ENCODE measurements at places on chromosomes 6 and 20.

- ATAC-seq: no peak
These were observed 298.3 kb upstream of the SASH1 start for GRCh38 chr6:148044261-148044751.

DNA sequence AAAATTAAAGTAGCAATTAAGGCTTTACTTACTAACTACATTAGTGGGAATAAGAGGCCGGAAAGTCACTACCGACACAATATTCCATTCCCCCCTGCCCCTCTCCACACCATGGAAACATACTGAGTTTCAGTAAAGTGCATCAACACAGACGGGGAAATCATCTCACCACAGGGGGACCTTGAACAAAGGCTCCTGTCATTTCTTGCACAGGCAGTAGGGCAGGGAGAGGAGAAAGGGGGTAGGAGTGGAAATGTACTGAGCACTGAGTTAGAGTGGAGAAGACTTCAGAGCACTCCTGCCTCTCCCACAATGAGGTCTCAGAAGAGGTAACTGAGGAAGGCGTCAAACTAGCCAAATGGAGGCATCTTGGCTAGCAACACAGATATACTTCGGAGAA, 1426.9 kb upstream of the EYS start:
- no peak for ATAC-seq

DNA sequence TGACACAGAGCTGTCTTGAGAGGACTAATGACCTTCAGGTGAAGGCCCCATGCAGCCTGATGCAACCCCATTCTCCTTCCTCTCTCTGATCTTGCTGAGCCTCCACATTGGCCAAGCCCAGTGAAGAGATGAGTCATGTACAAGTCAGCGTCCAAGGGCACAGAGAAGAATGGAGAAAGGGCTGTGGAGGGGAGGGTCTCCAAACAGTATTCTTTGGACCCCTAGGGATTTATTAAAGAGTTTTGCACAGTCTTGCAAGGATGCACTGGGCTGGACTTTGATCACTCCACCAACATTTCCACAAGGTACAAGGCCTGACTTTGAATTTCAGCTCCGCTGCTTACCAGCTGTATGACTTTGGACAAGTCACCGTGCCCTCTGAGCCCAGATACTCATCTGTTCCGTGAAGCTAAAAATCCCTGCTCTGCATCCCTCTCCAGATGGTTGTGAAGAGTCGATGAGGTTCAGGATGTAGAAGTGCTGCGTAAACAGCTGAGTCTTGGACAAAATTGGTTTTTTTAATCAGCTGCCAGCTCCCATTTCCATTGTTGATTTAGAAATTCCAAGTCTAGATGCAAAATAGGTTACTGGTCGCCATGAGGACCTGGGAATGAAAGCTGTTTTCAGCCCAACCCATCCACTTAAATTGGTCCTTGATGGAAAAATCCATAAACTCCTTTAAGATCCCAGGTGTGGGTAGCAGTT, 14.1 kb upstream of the KCNG1 start:
- ATAC-seq: peak; percentile 56

DNA sequence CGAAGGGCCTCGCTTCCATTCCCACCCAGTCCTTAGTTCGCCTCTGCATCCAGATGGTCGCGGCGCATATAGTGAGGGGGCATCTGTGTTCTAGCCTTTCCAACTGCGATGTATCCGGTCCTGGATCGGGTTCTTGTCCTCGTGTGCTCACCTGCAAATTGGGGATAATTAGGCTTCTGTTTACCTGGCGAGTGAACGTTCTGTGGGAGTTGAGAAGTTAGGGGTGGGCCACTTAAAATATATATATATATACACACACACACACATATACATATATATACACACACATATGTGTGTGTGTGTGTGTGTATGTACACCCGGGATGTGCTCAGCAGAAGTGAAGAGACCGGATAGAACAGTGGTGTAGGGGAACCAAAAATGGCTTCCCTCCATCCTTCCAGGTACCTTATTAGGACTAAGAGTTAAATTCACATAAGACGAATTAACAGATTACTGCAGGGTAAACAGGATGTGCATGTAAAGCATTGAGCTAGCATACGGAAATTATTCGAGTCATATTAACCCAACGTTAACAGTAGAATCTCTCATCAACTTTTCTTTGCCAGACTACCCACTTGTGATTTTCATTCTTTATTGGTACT, 537 bp downstream of the CSTF1 start:
- no peak for ATAC-seq

DNA sequence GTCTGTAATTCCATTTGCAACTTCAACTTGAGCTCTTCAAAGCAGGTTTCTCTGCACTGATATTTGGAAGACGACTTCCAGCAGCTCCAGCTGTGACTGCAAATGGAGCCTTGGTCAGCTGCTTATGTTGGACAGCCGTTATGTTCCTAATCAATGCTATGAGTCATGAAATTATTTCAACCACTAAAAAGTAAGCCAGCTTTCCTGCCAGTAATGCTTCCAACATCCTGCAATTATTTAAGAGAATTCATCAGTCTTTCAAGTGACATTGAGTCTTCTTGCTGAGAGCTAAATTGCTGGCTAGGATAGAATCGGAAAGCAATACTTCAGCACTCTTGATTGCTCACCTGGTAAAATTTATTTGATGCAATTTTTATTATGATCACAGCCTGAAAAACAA, 375.7 kb downstream of the MMUT start:
- ATAC-seq: no peak

DNA sequence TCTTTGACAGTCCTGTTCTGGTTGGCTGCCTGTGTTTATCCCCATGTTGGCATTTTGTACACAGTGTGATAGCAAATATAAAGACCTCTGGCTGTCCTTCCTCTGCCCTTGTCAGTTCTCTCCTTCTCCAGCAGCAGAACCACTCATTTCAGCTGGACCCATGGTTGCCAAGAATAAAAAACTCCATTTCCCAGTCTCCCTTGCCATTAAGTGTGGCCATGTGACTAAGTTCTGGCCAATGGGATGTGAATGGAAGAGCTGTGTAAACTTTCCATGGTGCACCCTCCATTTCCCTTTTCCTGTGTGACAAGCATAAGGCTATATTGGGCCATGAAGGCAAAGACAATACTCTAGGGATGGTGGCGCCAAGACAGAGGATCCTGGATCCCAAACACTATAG, 78.4 kb upstream of the TBC1D7 start:
- ATAC-seq: peak; percentile 19

GRCh38 chr20:21840991-21841390, 135.5 kb downstream of the PAX1 start:
- ATAC-seq: no peak

- no peak for ATAC-seq
These were observed 383.5 kb downstream of the FRK start for GRCh38 chr6:115677198-115677597.

- no peak for ATAC-seq
These were observed 17.8 kb upstream of the SLC32A1 start for GRCh38 chr20:38706509-38706908.

GRCh38 chr6:29009358-29009757, 4.2 kb upstream of the ZNF311 start:
- no peak for ATAC-seq

DNA sequence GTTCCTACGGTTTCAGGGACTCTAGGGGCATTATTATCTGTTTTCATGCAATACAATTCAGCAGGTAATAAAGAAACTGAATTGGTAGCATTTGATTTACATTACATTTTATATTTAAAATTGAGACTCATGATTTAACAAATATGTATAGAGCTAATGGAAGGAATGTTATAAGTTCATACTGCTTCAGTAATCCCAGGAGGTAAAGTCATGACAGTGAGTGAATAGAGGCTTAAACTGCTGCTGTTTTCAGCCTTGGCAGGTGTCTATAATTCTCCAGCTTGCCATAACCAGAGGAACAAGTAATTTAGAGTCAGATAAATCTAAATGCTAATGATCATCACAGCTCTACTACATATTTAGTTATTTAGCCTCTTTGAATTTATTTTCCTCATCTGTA, 360.8 kb upstream of the MANEA start:
- ATAC-seq: no peak

DNA sequence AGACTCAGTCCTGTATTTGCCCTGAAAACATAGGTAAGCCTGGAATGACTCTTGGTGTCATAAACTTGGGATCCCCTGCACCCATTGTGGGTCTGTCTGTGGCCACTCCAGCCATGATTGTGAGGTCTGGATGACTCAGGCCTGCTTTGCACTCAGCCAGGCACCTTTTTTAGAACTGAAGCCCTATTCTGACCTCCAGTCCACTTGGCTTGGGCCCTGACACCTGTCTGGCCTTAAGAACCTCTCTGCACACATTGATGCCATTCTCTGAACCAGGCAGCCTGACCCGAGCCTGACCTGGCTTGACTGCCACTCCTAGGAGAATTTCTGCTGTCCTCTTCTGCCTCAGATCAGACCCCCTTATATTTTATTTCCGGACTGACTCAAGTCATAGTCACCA, 383.7 kb downstream of the MAFB start:
- no peak for ATAC-seq

GRCh38 chr6:6052216-6052615, 45.5 kb upstream of the NRN1 start:
- ATAC-seq: no peak

DNA sequence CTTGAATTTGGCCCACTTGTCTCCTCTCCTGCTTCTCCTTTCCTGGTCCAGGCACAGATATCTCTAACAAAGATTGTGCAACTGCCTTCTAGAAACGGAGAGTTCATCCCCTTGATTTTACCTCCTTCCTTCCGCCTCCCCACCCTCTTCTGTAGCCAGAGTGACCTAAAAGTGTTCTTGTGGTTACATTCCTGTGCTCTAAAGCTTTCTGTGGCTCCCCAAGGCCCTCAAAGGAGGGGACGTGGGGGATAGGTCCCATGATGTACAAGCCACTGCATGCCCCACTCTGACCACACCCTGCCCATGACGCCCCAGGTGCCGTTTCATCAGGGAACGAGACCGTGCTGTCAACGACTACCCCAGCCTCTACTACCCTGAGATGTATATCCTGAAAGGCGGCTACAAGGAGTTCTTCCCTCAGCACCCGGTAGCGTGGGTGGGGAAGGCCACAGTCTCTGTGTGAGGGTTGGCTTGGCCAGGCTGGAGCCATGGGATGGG, 8.2 kb downstream of the CDC25B start:
- ATAC-seq: peak; percentile 25

DNA sequence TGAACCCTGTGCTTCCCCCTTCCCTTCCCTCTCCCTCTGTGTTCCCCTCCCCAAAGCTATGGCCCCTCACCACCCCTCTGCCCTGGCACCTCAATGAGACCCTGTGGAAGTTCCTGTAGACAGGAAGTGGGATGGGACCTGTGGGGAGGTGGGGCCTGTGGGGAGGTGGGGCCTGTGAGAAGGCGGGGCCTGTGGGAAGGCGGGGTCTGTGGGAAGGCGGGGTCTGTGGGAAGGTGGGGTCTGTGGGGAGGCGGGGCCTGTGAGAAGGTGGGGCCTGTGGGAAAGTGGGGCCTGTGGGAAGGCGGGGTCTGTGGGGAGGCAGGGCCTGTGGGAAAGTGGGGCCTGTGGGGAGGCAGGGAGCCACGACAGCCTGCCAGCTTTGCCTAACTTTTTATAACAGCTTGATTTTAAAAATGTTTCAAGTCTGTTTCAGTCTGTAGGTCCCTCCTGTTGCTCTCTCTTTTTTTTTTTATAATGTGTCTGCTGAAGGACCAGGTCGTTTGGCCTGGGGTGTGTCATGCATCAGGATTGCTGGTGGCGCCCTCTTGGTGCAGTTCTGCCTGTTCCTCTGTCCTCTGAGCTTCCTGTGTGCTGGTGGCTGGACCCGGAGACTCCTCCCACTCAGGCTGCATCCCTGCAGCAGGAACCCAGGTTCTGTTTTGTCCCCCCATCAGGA, 70.5 kb upstream of the SLCO4A1 start:
- peak; percentile 20 for ATAC-seq

DNA sequence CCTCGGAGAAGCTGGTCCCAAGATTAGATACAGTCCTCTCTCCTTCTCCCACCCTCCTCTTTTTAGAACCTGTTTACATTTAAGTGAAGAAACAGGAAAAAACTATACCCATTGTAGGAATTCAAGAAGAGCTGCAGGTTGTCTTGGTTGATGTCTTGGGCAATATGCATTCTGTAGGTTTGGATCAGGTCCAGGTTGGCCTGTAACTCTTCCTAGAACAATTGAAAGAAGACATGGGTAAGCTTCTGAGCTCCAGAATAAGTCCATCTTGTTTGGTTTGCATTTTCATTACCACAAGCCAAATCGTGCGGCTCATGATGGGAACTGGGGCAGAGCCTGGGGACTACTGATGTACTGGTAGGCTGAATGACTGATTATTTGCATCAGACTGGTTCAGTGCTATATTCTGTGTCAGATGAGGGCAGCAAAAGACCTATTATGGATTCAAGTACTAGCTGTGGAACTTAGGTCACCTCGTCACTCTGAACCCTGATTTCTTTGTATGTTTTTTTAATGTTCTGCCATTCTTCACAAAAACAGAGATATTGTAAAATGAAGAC, 20.3 kb upstream of the SLA2 start:
- peak; percentile 83 for ATAC-seq

DNA sequence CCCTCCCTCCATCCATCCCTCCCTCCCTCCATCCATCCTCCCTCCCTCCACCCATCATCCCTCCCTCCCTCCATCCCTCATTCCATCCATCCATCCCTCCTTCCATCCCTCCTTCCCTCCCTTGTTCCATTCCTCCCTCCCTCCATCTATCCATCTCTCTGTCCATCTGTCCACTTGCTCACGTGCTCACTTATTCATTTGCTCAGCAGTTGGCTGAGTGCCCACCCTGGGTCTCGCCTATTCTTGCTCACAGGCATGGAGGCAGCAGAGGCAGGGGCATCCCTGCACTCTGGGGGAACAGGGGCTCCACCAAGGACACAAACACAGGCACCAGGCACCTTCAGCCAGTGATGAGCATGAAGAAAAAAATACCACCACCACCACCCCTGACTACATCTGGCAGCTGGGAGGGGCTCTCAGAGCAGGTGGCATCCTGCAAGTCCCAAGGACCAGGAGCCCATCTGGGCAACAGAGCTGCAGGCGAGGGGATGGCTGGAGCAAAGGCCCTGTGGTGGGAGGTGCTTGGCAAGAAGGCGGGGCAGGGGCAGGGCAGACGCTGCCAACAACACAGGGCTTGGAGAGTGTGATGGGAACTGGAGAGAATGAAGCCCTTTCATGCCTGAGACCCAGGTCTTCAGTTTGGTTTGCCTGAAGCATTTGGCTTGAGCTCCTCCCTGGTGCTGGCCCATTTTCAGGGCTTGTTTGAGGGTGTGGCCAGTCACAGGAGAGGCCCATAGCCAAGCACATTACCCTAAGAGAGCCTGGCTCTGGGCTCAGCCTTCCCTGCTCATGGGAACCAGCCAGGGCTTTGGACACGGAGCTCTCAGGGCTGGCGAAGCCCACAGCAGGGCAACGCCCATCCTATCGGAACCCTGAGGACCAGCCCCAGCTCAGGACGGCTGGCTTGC, 40.2 kb upstream of the MRGBP start:
- peak; percentile 21 for ATAC-seq

- no peak for ATAC-seq
These were observed 138.2 kb downstream of the TENT5A start for GRCh38 chr6:81614292-81614691.

GRCh38 chr6:10098756-10099528, 315.9 kb downstream of the TFAP2A start:
- ATAC-seq: peak; percentile 49

DNA sequence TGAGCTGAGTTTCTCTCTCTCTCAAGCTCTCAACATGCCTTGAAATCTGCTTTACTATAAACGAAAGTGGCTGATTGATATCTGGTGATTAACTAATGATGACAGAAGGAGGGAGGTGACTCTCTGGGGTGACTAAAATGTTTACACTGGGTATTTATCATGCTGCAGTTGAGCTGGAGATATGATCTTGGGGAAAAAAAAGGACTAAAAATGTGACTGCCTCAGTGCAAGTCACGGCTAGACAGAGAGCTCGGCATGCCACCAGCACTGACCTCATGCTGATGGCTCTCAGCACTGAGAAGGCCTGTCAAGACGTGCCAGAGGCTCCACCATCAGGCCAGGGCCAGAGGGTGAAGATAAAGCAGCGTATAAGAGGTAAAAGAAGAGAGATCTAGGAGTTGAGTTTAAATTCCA, 103.1 kb upstream of the SPACA1 start:
- ATAC-seq: peak; percentile 98
